ENCODE measurements at places on chromosomes 5 and 9.

DNA sequence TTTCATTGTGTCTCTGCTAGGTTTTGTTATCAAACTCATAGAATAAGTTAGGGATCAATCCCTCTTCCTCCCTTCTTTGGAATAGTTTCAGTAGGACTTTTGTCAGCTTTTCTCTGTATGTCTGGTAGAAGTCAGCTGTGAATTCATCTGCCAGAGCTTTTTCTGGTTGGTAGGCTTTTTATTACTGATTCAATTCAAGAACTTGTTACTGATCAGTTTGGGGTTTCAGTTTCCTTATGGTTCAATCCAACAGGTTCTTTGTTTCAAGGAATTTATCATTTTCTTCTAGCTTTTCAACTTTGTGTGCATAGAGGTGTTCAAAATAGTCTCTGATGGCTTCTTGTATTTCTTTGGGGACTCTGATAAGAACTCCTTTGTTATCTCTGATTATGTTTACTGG, 221.7 kb downstream of the FGF10 start:
- DNase-seq = no peak

- DNase-seq = peak; percentile 45
Observed at GRCh38 chr5:82225525-82226172, 52.5 kb downstream of the RPS23 start.

- no peak for DNase-seq
Observed at GRCh38 chr9:120931231-120932085, 4.9 kb upstream of the TRAF1 start.

- peak; percentile 59 for DNase-seq
Observed at GRCh38 chr5:176536132-176536901, 885 bp downstream of the RNF44 start.

All from SW 1271 (cell line).